ENCODE measurements at places on chromosomes 4 and X.

GRCh38 chr4:143338313-143338712 lies 1.6 kb downstream of the GAB1 start:
- no peak for DNase-seq

- DNase-seq: no peak
These were observed 64.4 kb downstream of the SEPSECS start for GRCh38 chr4:25095837-25096236.

- no peak for DNase-seq
These were observed 61.1 kb upstream of the RAB33B start for GRCh38 chr4:139392797-139393196.

DNA sequence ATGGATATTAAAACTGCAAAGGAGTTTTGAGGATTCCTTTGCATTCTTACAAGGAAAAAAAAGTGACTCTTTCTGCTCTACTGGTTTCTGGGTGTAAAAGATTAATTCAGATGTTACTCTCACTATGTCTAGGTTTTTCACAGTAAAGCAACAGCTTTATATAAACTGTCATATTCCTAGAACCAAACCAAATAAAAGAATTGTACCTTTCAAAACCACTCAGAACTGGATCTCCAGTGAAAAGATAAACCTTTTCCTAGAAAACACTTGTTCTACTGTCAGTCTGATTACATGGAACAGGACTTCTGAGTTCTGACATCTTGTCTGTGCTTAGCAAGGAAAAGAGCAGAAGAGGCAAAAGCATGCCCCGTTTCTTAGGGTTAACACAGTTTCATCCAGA lies 5.0 kb upstream of the PPID start:
- no peak for DNase-seq

DNA sequence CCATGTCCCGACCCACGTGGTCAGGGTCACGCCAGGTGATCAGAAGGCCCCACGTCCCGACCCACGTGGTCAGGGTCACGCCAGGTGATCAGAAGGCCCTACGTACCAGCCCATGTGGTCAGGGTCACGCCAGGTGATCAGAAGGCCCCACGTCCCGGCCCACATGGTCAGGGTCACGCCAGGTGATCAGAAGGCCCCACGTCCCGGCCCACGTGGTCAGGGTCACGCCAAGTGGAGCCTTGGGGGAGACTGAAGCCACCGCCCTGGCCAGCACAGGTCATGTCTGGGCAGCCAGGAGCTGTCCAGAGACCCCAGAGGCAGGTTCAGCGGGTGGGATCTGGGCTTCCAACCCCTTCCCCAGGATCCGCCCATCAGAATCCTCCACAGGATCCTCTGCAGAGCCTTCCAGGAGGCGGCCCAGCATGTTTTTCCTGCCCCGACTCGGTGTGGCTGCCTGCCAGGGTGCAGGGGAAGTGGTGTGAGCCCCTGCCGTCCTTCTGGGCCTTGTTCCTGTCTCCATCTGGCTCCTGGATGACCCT lies 58.4 kb downstream of the FAM53A start:
- no peak for DNase-seq

- no peak for DNase-seq
These were observed 86.0 kb upstream of the NMU start for GRCh38 chr4:55722132-55722531.

GRCh38 chrX:72122621-72123337 lies 8.9 kb downstream of the RTL5 start:
- DNase-seq: no peak

All from Ammon's horn (tissue), 1 donor.